Central memory CD4-positive, alpha-beta T cell (primary cell): ENCODE measurements at places on chromosomes 1 and 21.
A peak's percentile ranks its signal among the peaks of the same experiment; 100 is the strongest.

GRCh38 chr1:1943834-1944570 lies 24.9 kb upstream of the TMEM52 start:
- DNase-seq: peak; percentile 32

DNA sequence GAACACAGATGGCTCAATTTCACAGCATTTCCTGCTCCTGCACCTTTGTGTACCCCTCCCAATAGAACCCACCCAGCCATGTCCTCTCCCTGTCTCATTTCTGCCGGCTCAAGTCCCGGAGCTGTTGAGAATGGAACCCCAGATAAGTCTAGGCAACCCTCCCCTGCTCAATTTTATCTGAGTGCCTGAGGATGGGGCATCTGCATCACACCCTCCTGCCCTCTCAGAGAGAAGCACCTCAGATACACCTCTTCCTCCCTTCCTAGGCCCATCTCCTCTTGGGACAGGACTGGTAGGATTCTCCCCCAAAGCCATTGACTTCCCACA lies 1.1 kb downstream of the KIF21B start:
- DNase-seq: no peak

GRCh38 chr1:8889925-8890785 lies 11.7 kb upstream of the ENO1 start:
- DNase-seq: no peak

GRCh38 chr21:28445141-28445830 lies 547.4 kb downstream of the LTN1 start:
- no peak for DNase-seq

GRCh38 chr1:96487394-96487793 lies 234.2 kb upstream of the PTBP2 start:
- DNase-seq: no peak

GRCh38 chr1:215201283-215201682 lies 118.7 kb downstream of the KCNK2 start:
- DNase-seq: no peak

DNA sequence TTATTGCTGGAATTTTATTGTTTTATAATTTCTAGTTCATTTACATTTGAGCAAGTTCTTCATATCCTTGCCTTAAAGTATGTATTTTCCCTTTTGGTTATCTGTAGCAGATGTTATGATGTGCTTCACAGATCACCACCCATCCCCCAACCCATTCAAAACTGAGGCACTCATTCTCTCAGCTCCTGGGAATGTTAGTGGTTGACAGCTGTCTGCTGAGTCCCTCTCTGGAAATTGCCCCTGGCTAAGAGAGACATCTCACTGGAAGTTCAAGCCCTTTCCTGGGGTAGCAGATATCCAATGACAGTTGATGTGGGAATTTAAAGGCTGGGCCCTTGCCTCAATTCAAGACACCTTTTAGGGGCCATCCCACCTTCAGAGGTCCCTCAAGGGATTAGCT lies 4.3 kb upstream of the DPYD start:
- no peak for DNase-seq

DNA sequence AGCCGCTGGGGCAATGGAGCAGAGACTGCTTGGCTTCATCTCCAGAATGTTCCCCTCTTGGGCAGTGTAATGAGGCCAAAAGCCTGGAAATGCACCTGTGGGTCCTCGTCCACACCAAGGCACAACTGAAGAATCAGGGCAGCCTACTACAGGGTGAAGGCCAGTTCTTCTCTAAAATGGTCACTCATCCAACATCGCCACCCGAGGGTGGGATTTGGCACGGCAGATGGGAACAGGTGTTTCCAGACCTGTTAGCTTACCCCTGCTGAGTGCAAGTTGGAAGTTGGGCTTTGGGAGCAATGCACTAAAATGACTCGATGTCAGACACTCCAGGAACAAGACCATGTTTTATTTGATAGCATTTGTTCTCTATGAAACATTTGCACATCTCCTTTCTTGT lies 543.7 kb downstream of the NPHP4 start:
- DNase-seq: no peak

- no peak for DNase-seq
These were observed 81.5 kb upstream of the NGF start for GRCh38 chr1:115419571-115419970.

GRCh38 chr21:23890652-23891051 lies 1716.6 kb downstream of the MRPL39 start:
- DNase-seq: no peak

DNA sequence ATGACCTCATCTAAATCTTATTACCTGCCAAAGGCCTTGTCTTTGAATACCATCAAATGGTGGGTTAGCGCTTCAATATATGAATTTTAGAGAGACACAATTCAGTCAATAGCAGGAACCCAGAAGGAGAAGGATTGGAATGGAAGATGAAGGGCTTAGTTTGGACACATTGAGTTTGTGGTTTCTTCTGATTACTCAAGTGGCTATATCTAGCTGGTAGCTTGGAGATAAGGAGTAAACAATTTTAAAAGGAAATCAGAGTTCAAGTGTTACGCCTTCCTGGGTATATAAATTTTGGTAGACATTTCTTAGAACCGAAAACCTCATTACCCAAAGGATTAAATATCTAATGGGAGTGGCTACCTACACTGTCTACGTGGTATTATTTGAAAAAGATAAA lies 80.2 kb downstream of the RGS2 start:
- no peak for DNase-seq

- no peak for DNase-seq
These were observed 121.3 kb downstream of the TNNI3K start for GRCh38 chr1:74356493-74356892.

DNA sequence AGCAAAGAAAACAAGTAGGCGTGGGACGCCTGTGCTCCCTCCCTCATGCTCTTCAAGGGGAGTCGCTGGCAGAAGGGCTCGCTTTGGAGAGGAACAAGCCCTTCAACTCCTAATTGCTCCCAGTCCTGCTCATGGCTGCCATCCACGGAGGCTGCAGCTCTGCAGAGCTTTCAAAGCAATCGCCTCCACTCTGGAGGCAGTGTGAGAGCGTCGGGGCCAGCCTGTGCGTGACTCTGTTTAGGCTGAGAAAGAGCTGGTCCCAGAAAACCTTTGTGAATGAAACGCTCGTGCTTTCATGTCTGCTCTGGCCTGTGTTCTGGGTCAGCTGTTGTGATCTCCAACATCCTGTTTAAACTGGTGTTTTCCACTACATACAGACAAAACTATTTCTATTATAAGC lies 23.9 kb upstream of the RUNX1 start:
- no peak for DNase-seq

- DNase-seq: peak; percentile 19
These were observed 28.3 kb upstream of the PKN2 start for GRCh38 chr1:88655685-88656299.

GRCh38 chr1:54516249-54516920 lies 31.6 kb upstream of the ACOT11 start:
- no peak for DNase-seq

DNA sequence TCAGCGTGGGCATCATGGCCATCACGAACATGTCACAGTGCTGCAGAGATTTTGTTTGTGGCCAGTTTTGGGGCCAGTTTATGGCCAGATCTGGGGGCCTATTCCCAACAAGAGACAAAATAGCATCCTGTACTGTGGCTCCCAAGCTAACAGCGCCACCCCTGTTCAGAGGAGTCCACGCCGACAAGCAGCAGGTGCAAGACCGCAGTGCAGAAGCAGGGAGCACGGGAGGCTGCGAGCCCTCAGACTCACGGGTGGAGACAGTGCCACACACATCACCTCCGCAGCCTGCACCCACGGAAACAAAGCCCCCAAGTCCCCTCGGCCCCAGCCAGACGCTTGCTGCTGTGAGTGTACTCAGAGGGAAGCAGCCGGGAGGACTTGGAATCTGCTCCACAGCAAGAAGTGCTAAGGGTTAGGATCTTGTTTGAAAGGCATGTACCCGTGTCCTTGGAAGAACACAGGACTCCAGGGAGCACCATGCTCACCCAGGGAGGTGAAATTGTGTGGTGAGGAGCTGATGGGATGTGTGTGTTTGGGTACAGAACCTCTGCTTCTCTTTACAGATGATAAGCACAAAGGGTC lies 7.1 kb downstream of the TCP10L start:
- peak; percentile 10 for DNase-seq
